ENCODE measurements at places on chromosomes 11 and 22.
A peak's percentile ranks its signal among the peaks of the same experiment; 100 is the strongest.

GRCh38 chr11:95569207-95569606 lies 220.4 kb downstream of the FAM76B start:
- no peak for DNase-seq

GRCh38 chr11:5737670-5738392 lies 1.6 kb downstream of the OR56B1 start:
- DNase-seq, result no peak

DNA sequence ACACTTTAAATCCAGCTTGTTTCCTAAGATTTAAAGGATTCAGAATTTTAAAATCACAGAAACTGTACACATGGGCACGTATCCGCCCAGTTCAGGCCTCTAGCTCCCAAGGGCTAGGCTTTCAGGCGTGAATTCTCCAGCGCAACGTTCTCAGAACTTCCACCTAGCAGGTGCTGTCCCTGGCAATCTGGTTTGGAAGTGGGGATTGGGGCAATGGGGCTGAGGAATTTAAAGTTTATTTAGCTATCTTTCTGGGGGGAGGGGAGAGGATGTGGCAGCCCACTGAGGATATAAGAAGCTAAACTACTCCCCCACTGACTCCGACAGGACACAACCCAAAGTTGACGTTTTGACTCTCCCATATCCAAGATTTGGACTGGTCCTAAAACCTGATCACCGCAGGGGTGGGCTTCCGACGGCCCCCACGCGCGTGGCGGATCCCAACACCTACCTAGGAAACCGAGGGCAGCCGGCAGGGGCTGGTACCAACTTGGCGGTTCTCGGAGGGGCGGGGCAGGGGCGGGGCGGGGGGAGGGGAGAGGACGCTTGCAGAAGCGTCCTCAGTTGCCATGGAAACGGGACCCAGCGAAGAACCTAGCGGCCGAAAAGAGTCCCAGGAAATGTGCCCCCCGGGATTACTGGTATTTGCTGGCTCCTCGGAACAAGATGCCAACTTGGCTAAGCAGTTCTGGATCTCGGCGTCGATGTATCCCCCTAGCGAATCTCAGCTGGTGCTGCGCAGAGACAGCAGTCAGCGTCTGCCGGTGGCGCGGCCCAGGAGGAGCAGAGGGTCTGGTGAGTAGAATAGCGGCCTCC lies at the start of gene HOATZ:
Gene HOATZ (plus strand): TSS at position 563 of the 816 bp plus-strand sequence. CDS start 7 bp downstream, at position 570.
- no peak for DNase-seq

- DNase-seq, result no peak
Observed at GRCh38 chr11:629237-629583, 2.2 kb upstream of the SCT start.

GRCh38 chr11:122170815-122171475 lies 54.9 kb upstream of the BLID start:
- DNase-seq, result no peak

GRCh38 chr11:92376146-92376599 lies 151.6 kb downstream of the FAT3 start:
- no peak for DNase-seq

DNA sequence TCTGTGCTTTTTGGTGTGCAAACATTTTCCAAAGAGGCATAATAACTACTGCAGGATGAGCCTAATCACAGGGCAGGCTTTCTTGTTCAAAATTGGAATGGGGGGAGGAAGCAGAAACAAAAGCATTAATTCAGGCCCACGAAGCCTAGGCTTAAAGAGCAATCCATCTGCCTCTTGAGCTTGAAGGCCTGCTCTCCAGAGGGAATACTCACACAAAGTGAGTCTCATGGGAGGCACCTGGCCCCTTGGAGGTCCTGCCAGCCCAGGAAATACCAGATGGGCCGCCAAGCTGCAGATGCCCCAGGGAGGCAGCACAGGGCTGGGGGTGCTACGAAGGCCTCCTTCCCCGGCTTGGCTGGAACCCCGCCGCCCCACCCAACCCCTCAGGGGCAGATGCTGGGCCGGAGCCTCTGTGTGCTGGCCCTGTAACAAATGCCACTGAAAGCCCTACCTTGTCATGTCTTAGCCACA lies 39.3 kb upstream of the COMT start:
- DNase-seq, result peak; percentile 19

DNA sequence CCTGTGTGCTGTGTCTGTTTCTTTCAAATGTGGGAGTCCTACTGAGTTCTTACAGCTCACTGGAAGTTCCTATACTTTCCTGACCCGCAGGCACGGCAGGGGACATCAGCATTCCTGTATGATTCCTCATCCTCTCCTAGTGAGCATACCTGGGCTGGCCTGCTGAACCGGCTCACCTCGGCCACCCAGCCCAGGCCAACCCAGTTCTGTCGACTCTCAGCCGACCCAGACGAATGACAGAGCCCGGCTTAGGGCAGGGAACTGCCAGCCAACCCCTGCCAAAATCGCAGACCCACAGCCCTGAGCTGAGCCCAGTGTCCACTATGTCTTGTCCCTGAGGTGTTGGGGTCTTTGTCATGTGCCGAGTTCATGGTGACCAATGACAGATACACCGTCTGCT lies 339.7 kb downstream of the BRD1 start:
- no peak for DNase-seq

- DNase-seq, result no peak
Observed at GRCh38 chr22:28019360-28019759, 100.3 kb upstream of the PITPNB start.

DNA sequence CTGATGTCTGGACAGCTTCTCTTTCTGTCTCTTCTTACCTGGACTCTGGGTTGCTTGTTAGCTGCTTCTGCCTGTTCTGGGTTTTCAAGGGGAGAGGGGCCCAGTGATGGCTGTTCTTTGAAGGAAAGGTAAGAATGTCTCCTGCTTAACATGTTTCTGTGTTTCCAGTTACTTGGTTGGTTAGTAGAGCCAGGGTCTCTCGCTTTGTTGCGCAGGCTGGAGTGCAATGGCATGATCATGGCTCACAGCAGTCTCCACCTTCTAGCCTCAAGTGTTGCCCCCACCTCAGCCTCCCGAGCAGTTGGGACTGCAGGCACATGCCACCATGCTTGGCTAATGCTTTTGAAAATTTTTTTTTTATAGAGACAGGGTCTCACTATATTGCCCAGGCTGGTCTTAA lies 126.6 kb downstream of the BCR start:
- DNase-seq, result no peak

- no peak for DNase-seq
Observed at GRCh38 chr11:29336727-29337575, 679.9 kb downstream of the KCNA4 start.

GRCh38 chr11:84414920-84415319 lies 1128.8 kb upstream of the CCDC90B start:
- DNase-seq, result no peak

DNA sequence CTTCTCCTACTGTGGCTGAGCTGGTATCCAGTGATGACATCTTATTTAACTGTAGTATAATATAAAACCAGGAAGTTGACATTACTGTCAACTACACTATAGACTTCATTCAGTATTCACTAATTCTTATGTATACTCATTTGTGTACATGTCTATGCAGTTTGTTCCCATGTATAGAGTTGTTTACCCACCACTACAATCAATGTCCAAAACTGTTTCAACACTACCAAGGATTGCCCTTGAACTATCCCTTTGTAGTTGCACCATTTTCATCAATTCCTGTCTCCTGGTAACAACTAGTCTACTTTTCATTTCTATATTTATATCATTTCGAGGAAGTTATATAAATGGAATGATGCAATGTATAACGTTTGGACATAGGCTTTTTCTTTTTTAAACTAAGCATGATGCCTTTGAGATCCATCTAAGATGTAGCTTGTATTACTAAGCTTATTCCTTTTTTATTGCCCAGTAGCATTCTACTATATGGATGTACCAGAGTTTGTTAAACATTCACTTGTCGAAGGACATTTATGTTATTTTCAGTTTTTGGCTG lies 39.2 kb downstream of the TMEM135 start:
- no peak for DNase-seq

DNA sequence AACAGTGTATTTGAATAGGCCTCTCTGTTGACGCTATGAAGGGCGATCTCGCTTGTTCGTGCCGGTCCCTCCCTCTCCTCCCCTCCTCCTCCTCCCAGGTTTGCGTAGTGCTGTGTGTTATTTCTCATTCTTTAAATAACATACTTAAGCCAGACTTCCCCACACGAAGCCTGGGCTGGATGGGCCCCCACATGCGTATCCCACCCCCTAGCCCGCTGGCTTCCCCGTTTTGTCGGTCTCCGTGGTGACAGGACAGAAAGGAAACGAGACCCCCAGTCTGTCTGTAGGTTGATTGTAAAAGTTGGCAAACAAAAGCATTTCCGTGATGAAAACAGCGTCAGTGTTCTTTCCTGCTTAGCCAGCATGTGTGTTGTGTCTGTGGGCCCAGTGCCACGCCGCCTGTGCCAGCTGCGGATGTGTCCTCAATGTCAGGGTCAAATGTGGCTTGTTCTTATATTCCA lies 27.3 kb downstream of the FAM118A start:
- peak; percentile 82 for DNase-seq

- no peak for DNase-seq
Observed at GRCh38 chr11:16002942-16003341, 353.4 kb downstream of the SOX6 start.

- DNase-seq, result no peak
Observed at GRCh38 chr11:76736773-76737495, 46.2 kb upstream of the TSKU start.

DNA sequence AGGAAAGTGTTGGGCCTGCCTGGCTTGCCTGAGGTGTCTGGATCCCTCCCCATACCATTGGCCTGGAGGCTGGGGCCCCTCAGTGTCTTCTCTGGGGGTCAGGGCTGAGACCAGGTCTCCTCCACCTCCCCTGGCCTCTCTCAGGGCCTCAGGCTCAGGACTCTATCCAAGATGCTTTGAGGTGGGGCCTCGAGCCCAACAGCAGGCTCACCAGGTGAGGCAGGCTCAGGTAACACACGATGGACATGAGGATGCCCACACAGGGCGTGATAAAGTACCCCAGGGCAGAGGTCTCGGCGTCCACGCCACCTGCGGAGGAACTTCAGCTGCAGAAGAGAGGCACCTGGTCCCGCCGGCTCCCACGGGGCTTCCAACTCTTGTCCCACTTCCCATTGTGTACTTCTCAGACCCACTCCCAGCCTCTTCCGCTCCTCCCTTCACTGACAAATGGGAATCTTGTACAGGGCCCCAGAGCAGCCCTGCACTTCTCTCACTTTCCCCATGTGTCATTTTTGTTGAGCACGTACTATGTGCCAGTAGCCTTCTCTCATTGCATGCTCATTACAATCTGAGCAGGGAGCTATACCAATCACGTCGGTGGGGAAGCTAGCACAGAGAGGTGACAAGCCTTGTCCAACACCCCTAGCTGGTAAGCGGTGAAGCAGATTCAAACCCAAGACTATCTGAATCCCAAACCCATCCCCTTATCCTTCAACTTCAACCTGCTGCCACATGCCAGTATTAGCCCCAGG lies 3.8 kb downstream of the SLC29A2 start:
- no peak for DNase-seq

GRCh38 chr11:2148595-2148994 lies 9.4 kb upstream of the IGF2 start:
- no peak for DNase-seq

DNA sequence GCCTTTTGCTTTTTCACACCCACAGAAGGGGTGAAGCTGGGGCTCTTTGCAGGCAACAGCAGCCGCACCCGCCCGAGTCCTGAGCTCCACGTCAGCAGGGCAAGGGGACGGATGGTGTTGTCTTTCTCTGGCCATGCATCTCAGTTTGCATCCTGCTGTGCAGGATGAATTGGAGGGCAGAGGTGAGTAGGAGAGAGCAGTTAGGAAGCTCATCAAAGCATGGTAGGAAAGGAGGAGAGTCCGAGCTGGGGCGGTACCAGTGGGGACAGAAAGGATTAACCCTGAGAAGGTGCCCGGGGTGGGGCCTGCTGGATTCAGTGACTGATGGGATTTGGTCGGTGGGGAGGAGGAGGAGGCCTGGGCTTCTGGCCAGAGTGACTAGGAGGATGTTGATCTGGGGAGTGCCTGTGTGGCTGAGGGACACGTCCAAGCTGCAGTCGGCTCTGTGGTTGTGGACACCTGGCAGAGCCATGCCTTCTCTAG lies 14.6 kb downstream of the FAM83F start:
- DNase-seq, result peak; percentile 56

DNA sequence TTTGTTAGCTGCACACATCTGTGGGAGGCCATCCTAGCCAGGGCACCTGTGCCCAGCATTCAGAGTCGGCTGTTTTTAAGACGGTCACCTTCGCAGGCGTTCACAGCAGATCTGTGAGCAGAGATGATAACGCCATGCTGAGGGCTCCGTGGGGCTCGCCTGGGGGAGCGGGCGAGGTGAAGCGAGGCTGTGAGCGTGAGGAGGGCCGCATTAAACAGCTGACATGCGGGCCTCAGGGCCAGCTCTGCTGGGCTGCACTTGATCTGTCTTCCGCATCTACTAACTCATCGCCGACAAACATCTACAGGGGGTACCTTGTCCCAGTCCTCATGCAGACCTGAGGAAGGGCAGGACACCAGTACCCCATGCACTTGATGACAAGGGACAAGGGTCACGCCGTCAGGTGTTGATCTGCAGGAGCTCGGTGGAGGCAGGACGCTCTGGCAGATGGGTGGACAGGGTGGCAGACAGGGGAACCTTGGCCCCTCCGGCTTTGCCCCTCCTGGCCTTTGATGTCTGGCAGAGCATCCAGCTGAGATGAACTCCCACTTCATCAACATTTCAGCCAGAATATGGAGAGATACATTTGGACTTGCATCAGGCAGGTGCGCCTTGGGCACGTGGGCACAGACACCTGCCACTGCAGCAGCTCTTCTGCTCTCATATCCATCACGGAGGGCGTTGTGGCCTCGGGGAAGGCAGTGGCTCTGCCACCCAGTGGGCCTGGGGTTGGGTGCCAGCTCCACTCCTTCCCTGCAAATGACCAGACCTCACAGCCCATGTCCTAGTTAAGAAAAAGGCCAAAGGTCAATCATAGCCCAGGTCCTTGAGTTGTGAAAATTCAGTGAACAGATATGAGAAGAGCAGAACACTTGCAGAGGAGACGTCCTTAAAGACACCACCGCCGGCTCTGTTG lies 822.9 kb downstream of the BRD1 start:
- DNase-seq, result no peak
